T-helper 2 cell treated with Interferon-gamma antibody and Interleukin-4, amounts not matched to agents 5 μg/mL and 100 μg/mL, for 36 hours (primary cell): ENCODE measurements at places on chromosomes 11 and 22.

- no peak for DNase-seq
Observed at GRCh38 chr11:120339394-120339890, 3.2 kb downstream of the ARHGEF12 start.

GRCh38 chr11:125250318-125251213, 86.0 kb downstream of the PKNOX2 start:
- DNase-seq = no peak

GRCh38 chr22:35435201-35435740, 35.3 kb downstream of the MCM5 start:
- DNase-seq = no peak

GRCh38 chr11:8206251-8207079, 37.6 kb upstream of the RIC3 start:
- DNase-seq = no peak

GRCh38 chr11:123323568-123323967, 106.5 kb upstream of the GRAMD1B start:
- no peak for DNase-seq

- no peak for DNase-seq
Observed at GRCh38 chr11:396511-396947, 2.5 kb downstream of the PKP3 start.

DNA sequence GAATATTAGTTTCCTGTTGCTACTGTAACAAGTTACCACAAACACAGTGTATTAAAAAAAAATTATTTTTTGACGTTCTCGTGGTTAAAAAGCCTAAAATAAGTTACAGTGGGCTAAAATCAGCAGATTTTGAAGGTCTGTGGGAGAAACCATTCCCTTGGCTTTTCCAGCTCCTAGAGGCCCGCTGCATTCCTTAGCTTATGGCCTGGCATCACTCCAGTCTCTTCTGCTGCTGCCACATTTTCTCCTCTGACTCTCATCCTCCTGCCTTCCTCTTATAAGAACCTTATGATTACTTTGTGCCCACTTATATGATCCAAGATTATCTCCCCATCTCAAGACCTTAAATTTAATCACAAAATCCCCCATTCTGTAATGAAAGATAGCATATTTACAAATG, 392.7 kb downstream of the GUCY1A2 start:
- no peak for DNase-seq

DNA sequence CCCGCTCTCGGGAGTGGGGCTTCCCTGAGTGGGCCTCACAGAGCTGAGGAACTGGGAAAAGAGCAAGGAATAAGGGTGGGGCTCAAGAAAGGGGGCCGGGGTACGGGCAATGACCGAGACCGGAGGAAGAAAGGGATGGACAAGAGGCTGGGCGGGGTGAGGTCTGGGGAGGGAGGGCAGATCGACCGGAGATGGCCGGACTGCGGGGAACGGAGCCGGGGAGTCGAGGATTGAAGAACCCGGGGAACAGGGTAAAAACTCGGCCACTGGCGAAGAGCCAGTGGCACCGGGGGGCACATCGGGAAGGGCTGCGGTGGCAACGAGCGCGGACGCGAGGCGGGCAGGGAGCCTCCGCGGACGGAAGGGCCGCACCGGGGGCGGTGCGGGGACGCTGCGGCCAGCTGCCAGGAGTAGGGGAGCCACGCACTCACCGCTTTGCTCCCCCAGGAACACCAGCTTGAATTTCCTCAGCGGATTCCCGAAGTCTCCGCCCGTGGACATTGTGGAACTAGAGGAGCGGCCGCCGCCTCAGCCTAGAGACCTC, 667 bp downstream of the RAB6A start:
- no peak for DNase-seq

- no peak for DNase-seq
Observed at GRCh38 chr22:46047841-46048595, 71.1 kb upstream of the WNT7B start.

DNA sequence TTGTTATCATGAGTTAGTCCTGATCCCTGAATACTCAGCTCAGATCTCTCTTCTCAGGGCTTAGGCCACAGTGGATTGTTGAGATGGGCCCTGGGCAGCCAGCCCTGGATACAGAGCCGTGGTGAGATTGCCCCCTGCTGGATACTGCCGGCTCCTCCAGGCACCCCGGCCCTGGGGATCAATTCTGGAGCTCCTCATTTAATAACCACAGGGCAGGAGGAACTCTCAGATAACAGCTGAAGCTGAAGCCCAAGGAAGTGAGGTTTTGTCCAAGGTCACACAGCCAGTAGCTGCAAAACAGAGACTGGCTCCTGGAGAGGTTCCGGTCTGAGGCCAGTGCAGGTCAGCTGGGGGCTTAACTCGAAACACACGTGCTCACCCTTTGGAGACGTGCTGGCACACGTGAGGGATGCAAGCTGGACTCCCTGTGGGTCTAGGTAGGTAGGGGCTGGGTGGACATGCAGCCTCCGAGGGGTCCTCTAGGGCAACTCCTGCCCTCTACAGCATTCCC, 16.0 kb downstream of the USH1C start:
- DNase-seq = peak; percentile 17

GRCh38 chr11:26551186-26551801, 20.8 kb downstream of the MUC15 start:
- DNase-seq = no peak

DNA sequence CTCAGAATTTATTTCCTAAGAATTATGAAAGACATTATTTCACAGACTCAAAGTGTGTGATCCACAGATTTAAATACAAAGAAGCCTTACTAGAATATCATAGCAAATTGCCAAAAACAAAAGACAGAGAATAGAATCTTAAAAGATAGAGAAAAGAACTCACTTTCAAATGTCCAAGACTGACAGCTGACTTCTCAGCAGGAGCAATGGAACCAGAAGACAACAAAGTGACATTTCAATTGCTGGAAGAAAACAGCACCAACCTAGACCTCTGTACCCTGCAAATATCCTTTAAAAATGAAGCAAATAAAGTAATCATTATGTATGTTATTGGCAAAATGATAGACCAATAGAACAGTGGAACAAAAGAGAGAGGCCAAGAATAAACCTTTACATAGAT, 109.2 kb downstream of the TTC17 start:
- no peak for DNase-seq

GRCh38 chr11:71095294-71095850, 157.0 kb downstream of the SHANK2 start:
- no peak for DNase-seq

DNA sequence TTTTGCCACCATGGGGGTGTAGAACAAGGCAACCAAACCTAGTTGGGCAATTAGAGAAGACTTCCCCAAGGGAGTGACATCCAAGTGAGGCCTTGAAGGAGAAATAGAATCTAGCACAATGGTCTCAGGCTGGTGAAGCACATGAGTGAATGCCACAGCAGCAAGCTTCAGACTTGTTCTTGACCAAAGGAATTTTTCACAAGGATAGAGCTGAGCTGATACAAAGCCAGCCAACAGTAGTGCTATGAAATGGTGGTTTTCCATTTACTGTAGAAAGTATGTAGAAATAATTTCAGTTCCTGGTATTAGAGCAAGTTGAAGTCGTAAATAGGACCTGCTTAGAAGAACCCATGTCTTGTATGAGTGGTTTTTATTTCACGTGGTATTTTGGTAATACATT, 148.3 kb upstream of the RASSF10 start:
- DNase-seq = no peak

GRCh38 chr11:111358038-111359001, 20.8 kb downstream of the POU2AF1 start:
- peak; percentile 2 for DNase-seq

- no peak for DNase-seq
Observed at GRCh38 chr22:48367731-48368130, 1459.9 kb downstream of the BRD1 start.

- DNase-seq = no peak
Observed at GRCh38 chr22:33811686-33812085, 108.6 kb downstream of the LARGE1 start.

DNA sequence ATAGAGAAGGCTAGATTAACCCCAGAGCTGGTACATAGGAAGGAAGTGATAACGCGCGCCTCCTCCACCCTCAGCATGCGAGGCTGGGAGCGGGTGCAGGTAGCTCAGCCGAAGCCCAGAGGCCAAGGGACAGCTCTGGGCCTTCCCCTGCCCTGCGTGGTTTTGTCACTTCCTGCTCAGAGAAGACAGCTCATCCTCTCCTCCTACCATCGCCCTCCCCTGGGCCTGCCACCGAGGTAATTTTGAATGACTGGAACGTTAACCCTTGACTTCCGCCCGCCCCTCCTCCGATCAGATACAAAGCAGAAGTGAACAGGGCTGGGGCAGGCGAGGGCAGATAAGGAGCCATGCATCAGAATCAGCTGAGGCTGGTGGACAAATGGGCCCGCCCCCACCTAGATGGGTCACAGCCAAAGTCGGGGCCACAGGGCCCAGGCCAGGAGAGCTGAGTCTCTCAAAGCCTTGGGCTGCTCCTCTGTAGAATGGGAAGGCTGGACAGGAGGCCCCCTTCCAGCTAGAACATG, 1.6 kb downstream of the RAC2 start:
- DNase-seq = peak; percentile 96

DNA sequence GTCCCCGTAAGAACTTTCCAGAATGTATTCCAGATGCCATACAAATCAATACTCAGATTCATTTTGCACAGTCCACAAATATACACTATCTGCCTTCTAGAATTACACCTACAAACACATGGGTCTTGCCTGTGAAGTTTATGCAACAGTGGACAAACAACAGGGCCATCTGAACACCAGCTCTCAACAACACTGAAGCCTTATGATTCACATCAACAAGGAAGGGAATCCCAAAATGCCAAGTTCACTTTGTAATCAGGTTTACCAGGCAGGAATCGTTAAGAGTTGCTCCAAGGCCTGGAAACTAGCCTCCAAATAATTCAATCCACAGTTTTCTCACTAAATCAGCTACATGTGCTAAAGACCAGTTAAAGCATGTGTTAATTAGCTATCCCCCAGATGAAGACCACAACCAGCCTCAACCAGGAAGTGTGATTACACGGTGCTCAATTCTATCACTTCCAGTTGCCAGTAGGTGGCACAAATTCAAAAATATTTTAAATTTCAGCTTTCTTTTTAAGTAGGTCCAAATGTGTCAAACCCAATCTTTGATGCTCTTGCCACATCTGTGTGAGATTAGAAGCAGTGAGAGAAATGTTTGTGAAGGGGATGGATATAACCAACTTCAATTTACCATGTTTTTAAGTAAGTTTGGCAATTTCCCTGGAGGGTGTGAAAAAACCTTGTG, 139.1 kb upstream of the BDNF start:
- DNase-seq = no peak

DNA sequence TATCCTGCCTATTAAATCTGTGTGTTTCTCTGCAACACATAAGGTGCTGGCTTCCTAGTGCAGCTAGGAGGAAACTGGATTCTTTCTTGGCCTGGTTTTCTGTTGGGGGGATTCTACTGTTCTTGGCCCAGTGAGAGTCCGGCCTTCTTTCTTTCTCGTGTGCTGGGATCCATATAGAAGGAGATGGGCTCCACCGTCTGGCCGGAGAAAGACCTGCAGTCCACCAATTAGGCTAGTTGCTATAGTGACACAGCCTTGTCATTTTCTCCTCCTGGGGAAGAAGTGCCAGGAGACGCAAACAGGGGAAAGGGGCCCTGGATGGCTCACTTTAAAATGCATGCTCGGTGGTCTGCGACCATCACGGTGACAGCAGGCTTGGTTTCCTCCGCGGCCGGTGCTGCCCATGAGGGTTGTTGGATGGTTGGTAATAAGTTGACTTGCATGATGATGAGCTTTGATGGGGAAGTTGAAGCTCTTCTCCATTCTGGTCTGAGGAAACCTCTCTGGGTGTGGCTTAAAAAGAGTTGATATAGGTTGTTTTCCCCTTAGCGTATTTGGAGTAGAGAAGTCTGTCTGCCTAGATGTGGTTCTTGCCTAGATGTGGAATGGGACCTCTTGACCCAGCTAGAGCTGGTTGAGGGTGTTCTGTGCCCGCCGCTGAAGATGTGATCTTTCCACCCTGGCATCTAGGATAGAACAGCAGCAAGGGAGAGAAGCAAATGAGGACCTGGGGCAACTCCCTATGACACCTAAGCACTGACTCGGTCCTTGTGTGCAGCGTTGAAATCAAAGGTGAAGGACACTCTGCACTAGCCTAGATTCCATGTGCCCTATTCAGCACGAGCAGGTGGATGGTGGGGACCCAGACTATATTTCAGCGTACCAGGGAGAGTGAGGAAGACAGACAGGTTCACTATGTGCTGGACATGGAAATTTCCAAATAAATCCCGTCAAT, 1335.0 kb downstream of the BRD1 start:
- no peak for DNase-seq

DNA sequence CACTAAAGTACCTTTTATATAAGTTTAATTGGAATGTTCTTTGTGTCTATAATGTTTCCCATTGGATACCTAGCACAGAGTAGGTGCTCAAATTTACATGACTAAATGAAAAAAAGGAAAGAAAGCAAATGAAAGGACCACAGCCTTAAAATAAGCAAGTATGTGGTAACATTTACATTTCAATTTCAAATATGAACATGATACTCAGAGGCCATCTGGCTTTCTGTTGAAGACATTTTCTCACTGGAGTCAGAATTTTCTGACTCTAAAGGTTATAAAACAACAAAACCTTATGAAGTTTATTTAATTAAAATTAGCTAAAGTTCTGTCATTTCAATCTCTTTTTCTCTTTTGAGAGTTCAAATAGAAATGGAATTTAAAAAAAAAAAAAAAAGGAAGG, 904 bp upstream of the ANGPTL5 start:
- no peak for DNase-seq

GRCh38 chr11:94281324-94281723, 23.1 kb upstream of the IZUMO1R start:
- no peak for DNase-seq

- DNase-seq = no peak
Observed at GRCh38 chr11:27300974-27301373, 62.0 kb downstream of the CCDC34 start.

- DNase-seq = no peak
Observed at GRCh38 chr11:28393348-28393747, 285.2 kb downstream of the METTL15 start.

GRCh38 chr11:57599381-57599780, 1.9 kb downstream of the SERPING1 start:
- DNase-seq = no peak

GRCh38 chr11:61782841-61783240, 9.6 kb downstream of the TMEM258 start:
- DNase-seq = no peak

DNA sequence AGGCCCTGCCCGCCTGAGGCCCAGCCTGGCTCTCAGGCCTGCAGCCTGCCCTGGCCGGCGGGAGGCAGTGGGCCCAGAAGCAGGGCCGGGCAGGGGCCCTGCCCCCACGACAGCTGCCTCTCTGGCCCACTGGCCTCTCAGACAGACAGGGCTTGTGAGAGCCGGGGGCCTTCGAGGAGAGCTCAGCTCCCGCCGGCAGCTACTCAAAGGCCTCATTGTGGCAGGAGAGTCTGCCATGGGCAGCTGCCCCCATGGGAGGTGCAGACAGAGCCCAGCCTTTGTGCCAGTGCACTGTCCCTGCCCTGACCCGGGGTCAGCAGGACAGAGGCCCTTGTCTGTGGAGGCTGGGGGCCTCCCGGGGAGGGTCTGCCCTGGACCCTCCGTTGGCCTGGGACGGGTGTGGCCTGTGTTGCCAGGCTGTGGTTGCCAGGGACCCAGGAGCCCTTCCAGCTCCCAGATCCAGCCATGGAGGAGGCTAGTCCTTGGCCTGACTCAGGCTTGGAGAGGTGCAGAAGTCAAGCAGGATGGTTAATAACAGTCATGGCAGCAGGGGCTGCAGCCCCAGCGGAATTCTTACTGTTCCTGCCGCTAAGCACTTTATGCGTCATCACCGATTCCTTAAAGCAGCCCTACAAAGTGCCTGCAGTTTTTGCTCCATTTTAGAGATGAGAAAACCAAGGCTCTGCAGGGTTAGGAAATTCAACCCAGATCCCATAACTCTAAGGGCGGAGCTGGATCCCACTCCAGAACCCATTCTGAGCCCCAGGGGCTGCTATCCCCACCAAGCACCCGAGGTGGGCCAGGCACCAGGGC, 12.5 kb downstream of the FLRT1 start:
- DNase-seq = no peak

- no peak for DNase-seq
Observed at GRCh38 chr11:95076416-95076815, 9.7 kb downstream of the SRSF8 start.
